NK-92 treated with Interleukin-12 subunit alpha and Interleukin-12 subunit beta, amount 100 ng/mL, for 24 hours (cell line): ENCODE measurements at places on chromosomes 16 and 17.
A peak's percentile ranks its signal among the peaks of the same experiment; 100 is the strongest.

DNA sequence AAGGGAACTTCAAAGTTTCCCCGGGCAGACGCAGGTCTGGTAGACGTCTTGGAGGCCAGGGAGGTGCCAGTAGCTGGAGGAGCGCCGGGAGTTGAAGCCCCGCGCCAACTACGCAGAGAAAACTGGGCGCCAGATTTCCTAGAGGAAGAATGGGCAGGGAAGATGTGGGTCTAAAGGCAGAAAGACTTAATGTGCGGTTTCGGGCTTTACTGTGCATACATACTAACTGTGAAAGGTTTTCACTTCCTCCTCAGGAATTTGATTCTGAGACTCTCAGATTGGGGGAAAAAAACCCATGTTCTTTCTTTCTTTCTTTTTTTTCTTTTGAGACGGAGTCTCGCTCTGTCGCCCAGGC, 331 bp upstream of the ZNF287 start:
- DNase-seq, result no peak

- no peak for DNase-seq
Observed at GRCh38 chr16:4846503-4846900, 586 bp downstream of the GLYR1 start.

DNA sequence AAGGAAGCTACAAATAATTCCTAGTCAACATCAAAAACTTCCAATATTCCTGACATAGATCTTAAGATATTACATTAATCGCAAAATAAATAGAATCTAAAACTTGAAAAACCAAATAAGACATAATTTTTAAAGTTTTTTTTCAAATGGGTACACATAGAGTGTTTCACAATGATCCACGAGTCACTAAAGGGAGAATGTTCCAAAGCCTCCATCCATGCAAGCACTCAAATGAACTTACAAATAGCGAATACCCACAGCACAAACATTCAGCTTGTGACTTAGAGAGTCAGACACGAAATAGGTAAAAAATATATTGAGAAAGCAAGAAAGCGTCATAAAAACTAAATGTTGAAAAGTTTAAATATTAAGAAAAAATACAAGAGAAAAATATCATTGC, 65.7 kb downstream of the CEP112 start:
- DNase-seq, result no peak

DNA sequence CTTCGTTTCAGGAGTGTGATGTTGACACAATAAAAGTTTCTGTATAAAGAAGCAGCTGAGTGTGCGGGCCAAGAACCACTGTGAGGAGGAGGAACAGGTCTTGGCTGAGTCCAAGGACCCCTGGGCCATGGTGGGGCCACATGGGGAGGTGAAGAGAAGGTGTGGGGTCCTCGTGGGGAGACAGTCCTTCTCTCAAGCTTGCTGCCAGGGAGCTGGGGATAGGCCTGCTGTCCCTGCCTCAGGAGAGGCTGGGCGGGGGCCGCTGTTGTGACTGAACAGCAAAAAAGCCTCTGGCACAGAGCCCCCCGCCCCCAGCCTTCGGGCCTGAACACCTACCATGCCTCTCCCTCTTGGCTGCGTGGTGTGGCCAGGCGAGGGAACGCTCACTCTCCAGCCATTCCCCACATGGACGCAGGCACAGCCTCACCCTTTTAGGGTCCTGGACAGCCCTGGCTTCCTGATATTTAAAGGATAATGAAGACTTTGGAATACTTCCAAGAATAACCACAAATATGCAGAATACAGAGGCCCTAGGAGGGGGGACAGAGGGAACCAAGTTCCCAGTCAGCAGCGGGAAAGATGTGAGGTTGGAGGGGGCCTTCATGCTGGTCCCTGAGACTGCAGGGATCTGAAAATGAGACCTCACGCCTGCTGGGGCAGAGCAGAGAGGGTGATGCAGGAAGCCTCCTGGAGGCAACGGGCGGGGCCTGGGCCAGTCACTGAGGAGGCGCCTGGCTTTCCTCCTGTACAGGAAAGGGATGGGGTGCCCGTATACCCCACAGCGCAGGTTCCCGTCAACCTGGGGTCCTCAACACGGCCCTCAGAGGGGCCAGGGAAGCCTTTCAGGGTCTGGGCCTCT, 100.0 kb upstream of the CREBBP start:
- no peak for DNase-seq

DNA sequence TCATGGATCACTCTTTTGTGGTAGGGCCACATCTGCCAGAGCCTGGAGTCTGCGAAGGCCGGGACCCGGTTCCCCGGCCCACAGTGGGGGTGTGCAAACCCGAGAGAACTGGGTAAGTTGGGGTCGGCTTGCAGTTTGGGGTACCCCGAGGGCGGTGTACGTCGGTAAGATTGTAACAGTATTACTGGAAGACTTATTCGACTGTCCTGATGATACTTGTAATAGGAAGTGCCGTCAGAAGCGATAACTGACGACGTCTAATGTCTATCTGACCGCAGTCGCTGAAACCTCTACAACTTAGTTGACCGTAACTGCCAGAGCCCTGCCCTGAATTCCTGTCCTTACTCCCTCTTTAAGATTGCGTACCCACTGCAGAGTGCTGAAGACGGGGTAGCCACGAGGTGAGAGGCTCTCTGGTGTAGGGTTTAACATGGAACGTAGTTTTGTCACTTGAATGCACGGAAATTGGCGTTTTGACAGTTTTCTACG, 24.0 kb downstream of the TRPV2 start:
- DNase-seq, result no peak

DNA sequence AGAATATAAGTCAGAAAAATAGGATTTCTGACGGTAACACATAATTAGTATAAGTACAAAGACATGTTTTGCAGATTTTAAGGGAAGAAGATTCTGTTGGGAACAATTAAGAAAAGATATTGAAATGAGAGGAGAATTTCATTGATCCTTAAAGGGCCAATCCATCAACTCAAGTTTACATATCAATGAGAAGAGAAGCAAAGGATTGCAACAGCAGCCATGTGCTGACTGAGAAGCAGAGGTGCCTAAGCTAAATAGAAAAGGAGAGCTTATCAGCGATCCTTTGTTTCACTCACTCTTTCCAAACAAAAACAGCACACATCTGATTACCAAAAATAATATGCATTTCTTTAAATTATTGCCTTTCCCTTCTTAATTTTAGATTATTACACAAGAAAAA, 94.6 kb downstream of the ITFG1 start:
- no peak for DNase-seq

- no peak for DNase-seq
Observed at GRCh38 chr17:35740997-35741931, 9.8 kb downstream of the RASL10B start.

DNA sequence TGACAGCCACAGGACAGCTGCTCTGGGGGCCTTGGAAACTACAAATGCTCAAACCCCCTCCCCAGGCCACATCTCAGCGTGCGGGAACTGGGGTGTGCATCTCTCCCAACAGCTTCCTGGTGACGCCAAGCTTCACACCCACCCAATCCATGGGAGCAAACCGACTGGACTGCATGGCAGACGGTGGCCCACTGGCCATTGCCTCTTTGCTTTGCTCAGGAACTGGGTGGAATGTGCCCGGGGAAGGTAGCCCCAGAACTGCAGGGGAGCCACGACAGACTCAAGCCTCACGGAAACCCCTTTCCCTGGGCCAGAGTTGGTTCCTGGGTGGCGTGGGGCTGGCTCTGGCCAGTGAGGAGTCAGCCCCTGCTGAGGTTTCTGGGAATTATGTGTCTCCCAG, 5.2 kb upstream of the C16orf95 start:
- no peak for DNase-seq

DNA sequence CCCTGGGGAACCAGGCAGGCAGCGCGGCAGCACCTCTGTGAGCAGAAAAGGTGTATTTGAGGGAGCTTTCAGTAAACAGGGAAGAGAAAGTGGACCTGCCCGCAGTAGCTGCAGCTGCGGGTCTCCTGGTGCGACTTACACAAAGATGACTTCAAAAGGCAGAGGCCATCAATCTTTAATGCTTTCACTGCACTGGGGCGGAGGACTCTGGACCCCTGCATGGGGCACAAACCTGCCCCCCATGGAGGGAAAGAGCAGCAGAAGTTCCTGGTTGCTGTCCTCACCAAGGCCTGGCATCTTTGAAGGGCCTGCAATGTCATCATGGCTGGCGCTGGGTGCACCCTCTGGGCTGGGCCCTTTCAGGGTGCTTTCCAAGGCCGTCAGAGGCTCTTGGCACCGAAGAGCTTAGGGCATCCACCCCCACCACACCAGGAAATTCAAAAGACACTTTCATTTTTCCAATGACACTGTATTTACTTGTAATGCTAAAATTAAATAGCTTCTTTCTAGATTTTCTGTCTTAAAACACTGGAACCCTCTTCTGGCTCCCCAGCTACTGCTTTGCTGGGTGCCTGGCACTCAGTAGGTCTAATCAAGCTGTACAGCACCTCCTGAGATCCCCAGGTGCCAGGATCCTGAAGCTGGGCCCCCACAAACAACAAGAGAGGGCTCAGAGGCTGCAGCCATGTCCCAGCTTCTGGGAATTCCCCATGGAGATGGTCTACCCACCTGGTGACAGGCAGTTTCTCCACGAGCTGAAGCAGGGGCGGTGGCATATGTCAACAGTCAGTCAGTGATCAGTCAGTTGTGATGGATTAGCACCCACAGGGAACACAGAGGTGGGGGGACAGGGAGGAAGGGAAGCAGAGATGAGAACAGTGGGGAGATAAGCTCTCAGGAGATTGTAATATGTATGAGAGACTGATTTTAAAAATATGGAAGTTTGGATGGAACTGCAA, 2.1 kb upstream of the CACNG1 start:
- DNase-seq, result no peak

DNA sequence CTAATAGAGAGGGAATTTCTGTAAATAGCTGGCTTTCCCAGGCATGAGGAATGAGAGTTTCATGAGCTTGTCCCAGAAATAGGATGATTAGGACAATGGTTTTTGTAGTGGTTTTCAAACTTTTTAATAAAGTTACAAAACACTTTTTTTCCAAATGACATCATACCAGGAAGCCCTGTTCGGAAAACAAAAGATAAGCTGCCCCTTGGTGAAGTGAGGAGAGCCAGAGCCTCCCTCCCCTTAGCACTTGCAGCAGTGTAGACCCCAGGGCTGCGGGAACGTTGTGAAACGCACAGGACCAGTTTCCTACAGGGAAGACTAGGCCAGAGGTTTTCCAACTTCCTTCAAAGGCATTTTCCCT, 7.6 kb downstream of the FBRS start:
- DNase-seq, result no peak

DNA sequence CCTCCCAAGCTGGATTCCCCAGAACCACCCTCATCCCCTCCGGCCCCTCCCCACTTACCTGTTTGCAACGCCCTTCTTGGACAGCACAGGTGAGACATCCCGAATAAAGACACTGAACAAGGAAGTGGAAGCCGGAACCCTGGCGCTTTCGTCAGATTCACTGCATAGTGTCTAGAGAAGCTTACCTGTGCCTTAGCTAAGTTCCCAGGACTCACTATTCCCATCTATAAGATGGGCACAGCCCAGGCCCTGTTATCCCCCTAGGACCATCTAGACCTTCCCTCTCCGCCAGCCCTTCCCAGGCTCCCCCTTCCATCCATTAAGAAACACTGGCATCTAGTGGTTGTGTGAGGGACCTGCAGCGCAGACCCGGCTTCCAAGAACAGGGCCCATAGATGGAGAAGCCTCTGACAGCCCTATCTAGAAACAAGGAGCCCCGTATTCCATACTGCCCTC, 26.9 kb upstream of the RPL38 start:
- peak; percentile 8 for DNase-seq
